ENCODE measurements at places on chromosomes 13 and 19.

DNA sequence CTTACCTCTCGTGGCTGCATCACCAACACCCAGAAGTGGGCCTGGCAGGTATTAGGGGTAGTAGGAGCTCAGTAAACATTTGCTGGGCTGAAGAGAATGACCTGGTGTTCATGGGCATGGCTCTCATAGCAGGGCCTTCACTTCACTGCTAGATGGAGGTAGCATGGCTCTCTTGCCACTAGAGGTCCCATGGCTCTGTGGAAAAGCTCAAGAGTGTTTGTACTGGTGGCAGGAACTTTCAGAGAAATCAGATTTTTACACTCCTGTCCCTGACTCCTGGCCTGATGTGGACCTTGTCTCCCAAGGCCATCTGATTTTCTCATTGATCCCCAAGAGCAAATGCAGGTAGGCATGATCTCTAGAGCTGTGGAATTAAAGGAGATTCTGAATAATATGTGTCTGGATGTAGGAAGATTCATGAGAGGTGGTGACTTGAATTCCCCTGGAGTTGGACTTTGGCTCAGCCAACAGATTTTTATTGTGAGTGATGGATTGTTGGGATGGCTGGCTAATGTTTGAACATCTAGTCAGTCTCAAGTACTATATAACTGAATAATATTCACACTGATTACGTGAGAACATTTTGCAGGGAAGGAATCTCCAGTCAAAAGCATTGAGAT is 5.7 kb downstream of the ZNF574 start:
- no peak for DNase-seq

DNA sequence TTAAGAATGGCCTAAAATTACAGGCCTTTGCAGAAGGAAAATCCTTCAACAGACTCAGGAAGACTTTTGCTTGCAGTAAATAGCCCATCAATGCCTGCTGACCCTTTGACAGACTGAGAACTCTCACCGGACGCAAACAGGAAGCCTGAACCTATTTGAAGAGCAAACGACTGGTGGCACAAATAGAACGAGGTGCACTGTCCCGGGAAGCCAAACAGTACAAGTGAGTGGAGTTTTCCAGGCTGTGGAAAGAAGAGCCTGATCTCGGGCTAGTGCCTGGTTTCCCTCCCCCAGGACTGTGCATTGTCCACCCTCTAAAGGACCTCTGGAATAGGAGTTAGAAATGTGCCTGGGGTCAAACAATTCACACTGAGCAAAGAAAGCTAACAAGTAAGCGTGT is 165.5 kb downstream of the FGF14 start:
- no peak for DNase-seq

- no peak for DNase-seq
These were observed 26.7 kb upstream of the TMEM255B start for GRCh38 chr13:113732176-113732960.

- no peak for DNase-seq
These were observed 106.6 kb downstream of the LRCH1 start for GRCh38 chr13:46659413-46660065.

GRCh38 chr13:78662467-78662866 is 3.5 kb upstream of the OBI1 start:
- DNase-seq: no peak

DNA sequence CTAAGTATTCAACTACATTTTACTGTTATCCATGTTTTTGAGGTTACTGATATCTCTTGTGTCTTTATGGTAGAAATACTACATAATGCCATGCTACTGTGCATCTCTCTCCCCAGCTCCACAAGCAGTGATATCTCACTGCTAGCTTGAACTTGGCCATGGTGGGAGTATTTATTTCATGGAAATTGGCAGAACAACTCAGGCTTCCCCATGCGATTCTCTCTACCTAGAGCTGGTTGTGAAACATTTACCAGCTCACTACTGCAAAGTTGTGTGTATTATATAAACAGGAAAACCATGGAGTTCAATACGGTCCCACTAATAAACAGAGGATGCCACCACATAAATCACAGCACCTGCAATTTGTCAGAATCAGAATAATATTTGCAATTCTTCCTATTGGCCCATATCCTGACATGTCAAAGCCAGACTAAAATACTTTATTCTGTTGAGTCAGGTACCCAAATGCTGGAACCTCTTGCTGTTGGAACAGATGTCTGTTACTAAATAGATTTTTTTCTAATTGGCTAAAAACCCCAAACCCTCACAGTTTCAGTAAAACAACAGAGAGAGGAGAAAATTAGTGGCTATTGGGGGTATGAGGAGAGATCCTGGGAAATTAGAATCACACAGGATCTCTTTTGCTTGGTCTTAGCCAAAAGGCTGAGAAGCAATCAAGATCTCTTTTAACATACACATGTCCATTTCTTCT is 91.4 kb upstream of the SLC10A2 start:
- DNase-seq: no peak

GRCh38 chr19:53865918-53866864 is 1.5 kb upstream of the MYADM start:
- no peak for DNase-seq

- DNase-seq: no peak
These were observed 24.5 kb downstream of the RASL11A start for GRCh38 chr13:27295096-27295495.

DNA sequence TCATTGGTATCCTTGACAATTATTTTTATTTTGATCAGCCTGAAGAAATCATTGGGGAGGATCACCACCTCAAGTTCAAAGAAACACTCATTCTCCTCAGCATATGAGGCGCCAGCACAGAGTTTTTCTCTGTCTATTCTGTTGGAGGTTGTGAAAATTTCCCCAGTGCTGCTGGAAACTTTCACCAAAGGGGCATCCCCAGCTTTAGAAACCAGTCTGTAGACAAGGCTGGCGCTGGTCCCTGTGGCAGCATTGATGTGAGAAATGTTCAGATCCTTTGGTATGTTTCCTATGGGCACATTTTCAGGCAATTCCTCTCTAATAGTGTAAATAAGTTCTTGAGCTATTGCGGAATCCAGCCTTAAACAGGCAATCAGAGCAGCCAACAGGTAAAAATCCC is 2.1 kb downstream of the PCDH9 start:
- no peak for DNase-seq

DNA sequence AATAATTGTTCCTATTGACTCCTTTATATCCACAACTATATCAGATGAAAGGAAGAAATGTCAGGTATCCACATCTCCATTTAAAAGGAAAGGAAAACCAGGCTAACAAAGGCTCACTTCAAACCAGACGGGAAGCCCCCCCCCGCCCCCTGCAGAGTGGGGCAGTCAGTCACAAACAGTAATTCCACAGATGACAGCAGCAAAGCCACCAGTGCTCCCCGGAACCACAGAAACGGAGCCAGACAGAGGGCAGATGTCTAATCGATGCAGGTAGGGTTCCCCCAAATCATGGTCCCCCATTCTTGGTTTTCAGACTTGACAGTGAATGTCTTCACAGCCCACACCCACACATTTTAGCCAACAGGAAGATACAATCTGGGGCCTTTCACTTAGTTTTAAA is 100.8 kb downstream of the STK24 start:
- DNase-seq: no peak

GRCh38 chr13:52104624-52105023 is 24.2 kb downstream of the NEK5 start:
- DNase-seq: no peak

DNA sequence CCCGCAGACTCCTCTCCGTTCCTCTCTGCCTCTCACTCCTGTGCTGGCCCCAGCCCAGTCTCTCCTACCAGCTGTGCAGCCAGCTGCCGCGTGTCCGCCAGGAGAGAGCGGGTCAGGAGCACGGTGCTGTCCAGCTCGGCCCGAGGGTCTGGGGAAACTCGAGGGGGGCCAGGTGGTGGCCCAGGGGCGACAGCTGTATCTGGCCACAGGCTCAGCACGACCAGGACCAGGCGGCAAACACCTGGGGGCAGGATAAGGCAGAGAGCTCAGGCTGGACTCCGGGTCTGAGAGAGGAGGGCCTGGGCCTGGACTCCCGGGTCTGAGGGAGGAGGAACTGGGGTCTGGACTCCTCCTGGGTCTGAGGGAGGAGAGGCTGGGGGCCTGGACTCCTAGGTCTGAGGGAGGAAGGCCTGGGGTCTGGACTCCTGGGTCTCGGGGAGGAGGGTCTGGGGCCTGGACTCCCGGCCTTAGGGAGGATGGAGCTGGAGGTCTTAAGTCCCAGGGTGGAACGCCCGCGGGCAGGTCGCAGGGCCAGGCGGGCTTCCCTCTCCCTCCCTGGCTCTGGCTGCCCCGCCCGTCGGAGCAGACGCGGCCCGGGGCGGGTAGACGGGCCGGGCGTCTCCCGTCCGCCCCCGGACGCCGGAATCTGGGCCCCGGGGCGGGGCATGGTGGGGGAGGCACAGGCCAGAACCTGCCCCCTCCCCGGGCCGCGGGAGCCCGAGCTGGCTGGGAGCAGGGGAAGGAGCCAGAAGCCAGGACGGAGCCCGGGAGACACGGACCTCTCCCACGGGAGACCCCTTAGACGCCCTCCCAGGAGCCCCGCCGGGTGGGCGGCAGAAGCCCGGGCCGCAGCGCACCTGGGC is 1.3 kb downstream of the IL11 start:
- no peak for DNase-seq

DNA sequence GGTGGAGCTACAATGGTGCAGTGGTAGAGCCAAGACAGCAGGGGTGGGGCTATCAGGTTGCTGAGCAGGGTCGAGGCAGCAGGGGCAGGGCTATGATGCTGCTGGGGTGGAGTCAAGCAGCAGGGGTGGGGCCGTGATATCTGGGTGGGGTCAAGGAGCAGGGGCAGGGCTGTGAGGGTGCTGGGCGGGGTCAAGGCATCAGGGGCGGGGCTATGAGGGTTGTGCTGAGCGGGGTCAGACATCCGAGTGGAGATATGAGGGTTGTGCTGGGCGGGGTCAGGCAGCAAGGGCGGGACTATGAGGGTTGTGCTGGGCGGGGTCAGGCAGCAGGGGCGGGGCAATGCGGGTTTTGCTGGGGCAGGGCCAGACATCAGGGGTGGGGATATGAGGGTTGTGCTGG is 14.7 kb downstream of the HCN2 start:
- DNase-seq: no peak

Measured in NCI-H1092 treated with DMSO at 0.1 percent for 48 hours (cell line).